ENCODE measurements at places on chromosomes 2 and 18.

GRCh38 chr18:48929941-48930713 is 20.6 kb downstream of the SMAD7 start:
- peak; percentile 57 for DNase-seq

DNA sequence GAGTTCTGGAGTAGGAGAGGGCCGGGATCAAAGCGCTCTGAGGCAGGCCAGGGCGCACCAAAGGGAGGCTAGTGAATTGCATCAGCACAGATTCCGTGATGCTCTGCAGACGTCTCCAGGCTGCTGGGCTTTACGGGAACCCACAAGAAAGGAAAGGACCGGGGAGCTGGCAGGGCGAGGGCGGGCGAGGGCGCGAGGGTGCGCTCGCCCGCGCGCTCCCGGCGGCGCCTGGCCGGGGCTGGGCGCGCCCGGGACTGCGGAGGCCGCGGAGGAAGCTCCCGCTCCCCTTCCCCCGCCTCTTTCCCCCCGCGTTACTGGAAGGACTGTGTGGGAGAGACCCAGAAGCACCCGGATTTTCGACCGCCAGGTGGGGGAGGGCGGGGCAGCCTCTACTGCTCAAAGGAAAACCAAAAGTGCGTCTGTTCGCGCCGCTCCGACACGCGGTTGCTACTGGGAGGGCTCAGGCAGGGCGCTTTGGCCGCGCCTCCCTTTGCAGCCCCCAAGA is 2.4 kb upstream of the FOSL2 start:
- DNase-seq, result peak; percentile 50

GRCh38 chr2:173226899-173227698 is 127.6 kb upstream of the CDCA7 start:
- no peak for DNase-seq

DNA sequence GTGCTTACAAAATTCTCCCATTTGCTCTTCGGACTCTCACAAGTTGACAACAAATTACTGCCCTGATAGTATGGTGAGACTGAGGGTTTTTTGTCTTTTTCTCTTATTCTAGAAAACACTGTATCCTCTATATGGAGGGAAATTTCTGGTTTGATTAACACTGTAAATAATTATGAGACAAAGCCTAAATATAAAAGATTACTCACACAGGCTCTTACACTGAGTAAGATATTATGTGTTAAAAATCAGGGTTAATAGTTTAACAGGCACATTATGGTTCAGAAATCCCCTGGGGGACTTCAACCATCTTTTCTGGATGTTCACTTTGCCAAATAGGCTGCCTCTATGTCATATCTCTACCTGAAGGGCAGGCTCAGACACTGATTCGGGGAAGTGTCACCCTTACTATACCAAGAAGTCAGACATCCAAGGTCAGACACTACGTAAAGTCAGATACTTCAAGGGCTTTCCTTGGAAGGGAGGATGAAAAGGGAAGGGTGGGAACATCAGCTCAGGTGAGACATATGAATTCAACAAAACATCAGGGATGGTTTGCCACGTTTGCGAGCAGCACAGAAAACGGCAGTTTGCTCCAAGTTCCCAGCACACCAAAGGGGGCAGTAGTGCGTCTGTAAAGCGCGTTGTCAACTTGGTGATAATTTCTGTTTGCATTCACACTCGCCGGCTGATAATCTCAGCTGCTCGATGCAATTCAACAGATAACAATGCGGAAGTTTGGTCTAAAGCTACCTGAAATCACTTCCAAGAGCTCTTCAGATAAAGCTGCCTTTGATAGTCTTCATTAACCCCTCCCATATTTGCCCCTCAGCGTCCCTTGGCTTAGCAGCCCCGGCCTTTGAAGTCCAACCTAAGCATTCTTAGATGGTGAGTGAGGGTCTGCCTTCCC is 972 bp upstream of the RASGRP3 start:
- DNase-seq, result peak; percentile 50

DNA sequence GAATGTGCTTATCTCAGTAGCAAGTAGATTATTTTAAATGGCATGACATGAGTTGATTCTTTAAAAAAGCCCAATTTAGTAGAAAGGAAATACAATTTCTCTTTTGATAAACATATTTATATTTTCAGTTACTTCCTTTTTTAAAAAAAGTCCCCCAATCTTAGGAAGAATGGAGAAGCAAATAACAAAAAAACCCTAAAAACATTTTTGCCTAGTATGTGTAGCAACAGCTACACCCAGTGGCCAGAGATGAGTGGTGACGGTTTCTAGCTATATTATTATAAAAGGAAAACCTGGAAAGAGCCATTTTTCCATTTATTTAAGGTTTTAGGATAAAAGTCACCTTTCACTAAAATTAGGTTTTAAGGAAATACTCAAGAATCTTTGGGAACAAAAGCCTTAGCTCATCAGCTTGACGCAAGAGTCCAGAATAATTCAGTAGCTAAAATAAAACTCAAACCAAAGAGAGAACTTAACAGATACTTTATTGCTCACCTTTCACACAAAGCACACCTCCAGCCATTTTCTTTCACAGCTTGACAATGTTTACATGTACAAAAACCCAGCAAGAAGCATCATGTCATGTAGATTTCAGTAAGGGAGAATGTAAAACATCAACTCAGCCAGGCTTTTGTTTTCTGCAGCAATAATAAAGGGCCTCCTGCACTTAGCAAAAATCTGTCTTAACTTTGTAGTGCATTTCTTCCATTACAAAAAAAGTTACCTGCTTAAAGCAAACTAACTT is 15.7 kb downstream of the FAM98A start:
- DNase-seq, result peak; percentile 11

- no peak for DNase-seq
Observed at GRCh38 chr2:11082880-11083279, 72.4 kb upstream of the SLC66A3 start.

DNA sequence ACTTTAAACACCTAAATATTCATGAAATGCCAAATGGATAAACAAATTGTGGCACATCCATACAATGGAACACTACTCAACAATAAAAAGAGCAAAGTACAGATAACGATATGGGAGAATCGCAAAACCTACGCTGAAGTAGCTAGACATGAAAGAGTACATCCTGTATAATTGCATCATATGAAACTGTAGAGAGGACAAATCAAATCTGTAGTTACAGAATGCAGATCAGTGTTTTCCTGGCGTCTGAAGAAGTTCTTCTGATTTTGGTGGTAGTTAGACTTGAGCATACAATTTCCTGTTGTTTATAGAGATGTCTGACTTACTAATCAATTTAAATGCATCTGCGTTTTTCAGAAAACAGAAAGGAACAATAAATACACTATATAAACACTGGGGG is 394.4 kb downstream of the SOCS6 start:
- no peak for DNase-seq
